ENCODE measurements at places on chromosomes 1 and 21. TPM values are rescaled to one million over a fixed set of nuclear protein-coding genes. Genes with fewer than 3 reads are reported as not detected.
A peak's percentile ranks its signal among the peaks of the same experiment; 100 is the strongest.

Gene PTGS2
- total RNA-seq, result 0.09 TPM

Gene NOTCH2
- total RNA-seq, result 32.4 TPM

Gene PODN
- total RNA-seq, result 2.8 TPM

Gene OR2L5
- not detected for total RNA-seq

- H3K4me3 ChIP-seq, result peak overlapping the region; percentile 43
- no peak for DNase-seq
- no peaks in the 10 kb centered on the region for H3K36me3 ChIP-seq
- peak overlapping the region; percentile 87 for H3K27ac ChIP-seq
- peaks cover 23% of the 10 kb centered on the region for H3K4me1 ChIP-seq
- H3K27me3 ChIP-seq, result no peaks in the 10 kb centered on the region
Observed at GRCh38 chr1:99646868-99647267, 955 bp downstream of the PALMD start.

GRCh38 chr1:231862611-231863010 lies 236.0 kb downstream of the DISC1 start:
- H3K4me3 ChIP-seq, result no peak overlapping the region
- H3K36me3 ChIP-seq, result no peaks in the 10 kb centered on the region
- no peak for DNase-seq

GRCh38 chr1:26945728-26946127 lies 14.5 kb downstream of the KDF1 start:
- peak; percentile 88 for DNase-seq
- peak overlapping the region; percentile 60 for H3K27ac ChIP-seq
- no peaks in the 10 kb centered on the region for H3K27me3 ChIP-seq
- H3K4me3 ChIP-seq, result peak overlapping the region; percentile 32
- H3K36me3 ChIP-seq, result peaks cover 38% of the 10 kb centered on the region
- H3K4me1 ChIP-seq, result peaks cover 71% of the 10 kb centered on the region

DNA sequence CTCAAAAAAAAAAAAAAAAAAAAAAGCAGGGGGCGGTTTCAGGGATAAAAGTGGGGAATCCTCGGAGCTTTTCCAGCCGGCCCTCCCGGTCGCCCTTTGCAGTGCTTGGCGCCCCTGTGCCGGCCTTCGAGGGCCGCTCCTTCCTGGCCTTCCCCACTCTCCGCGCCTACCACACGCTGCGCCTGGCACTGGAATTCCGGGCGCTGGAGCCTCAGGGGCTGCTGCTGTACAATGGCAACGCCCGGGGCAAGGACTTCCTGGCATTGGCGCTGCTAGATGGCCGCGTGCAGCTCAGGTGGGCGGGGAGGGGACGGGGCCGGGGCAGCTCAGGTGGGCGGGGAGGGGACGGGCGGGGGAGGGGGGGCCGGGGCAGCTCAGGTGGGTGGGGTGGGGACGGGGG lies 25.3 kb downstream of the RNF223 start:
- no peaks in the 10 kb centered on the region for H3K27me3 ChIP-seq
- H3K36me3 ChIP-seq, result no peaks in the 10 kb centered on the region
- no peak overlapping the region for H3K4me3 ChIP-seq
- H3K4me1 ChIP-seq, result no peaks in the 10 kb centered on the region
- no peak for DNase-seq

GRCh38 chr1:112304612-112305011 lies 91.4 kb upstream of the CTTNBP2NL start:
- H3K36me3 ChIP-seq, result no peaks in the 10 kb centered on the region
- H3K4me1 ChIP-seq, result no peaks in the 10 kb centered on the region
- H3K4me3 ChIP-seq, result no peak overlapping the region
- no peaks in the 10 kb centered on the region for H3K27me3 ChIP-seq
- no peak for DNase-seq

DNA sequence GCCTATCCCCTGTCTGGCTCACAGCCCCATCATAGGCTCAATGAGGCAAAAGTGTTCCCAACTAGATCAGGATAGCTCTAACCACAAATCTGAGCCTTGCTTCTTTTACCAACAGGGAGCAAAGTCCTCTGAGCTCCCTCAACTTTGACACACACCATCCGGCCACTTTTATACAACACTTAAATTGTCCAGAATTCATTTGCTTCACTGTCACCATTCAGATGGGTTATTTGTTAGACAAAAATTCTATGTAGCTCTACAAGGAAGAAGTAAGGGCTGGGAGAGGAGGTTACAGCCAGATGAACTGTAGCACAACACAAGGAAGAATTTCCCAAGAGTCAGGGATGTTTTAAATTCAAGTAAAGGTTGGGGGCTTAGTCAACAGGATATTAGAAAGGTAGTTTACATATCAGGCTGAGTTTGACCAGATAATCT lies 50.8 kb downstream of the TGFBR3 start:
- no peak overlapping the region for H3K27ac ChIP-seq
- H3K36me3 ChIP-seq, result no peaks in the 10 kb centered on the region
- H3K4me1 ChIP-seq, result peaks cover 3% of the 10 kb centered on the region
- no peak overlapping the region for H3K4me3 ChIP-seq

DNA sequence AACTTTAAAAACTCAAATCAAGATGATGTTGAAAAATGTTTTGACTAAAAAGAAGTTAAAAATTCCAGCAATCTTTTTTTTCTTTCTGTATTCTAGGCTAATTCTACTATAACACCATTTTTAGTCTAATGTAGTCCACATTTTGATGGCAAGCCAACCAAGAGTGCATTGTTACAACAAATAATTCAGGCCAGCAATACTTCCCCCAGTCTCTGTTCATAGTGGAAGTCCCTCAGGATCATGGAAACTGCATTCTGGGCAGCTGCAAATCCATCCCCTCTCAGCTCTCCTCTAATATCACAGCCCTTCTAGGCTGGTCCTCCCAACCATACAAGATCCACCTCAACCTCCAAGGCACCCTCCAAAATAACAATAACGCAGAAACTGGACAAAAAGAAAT lies 7.8 kb upstream of the CD58 start:
- H3K36me3 ChIP-seq, result no peaks in the 10 kb centered on the region
- no peaks in the 10 kb centered on the region for H3K4me1 ChIP-seq
- no peak overlapping the region for H3K27ac ChIP-seq
- no peaks in the 10 kb centered on the region for H3K27me3 ChIP-seq
- DNase-seq, result no peak

- no peak overlapping the region for H3K27ac ChIP-seq
- DNase-seq, result peak; percentile 84
- no peaks in the 10 kb centered on the region for H3K36me3 ChIP-seq
- no peaks in the 10 kb centered on the region for H3K4me1 ChIP-seq
- no peak overlapping the region for H3K4me3 ChIP-seq
Observed at GRCh38 chr1:206935491-206936067, 10.7 kb downstream of the PIGR start.

- H3K36me3 ChIP-seq, result no peaks in the 10 kb centered on the region
- H3K27me3 ChIP-seq, result no peaks in the 10 kb centered on the region
- no peak for DNase-seq
- no peaks in the 10 kb centered on the region for H3K4me1 ChIP-seq
Observed at GRCh38 chr1:5415606-5416005, 576.6 kb downstream of the NPHP4 start.

GRCh38 chr21:27154451-27155129 lies 187.7 kb upstream of the ADAMTS5 start:
- no peaks in the 10 kb centered on the region for H3K36me3 ChIP-seq
- no peak overlapping the region for H3K4me3 ChIP-seq
- H3K4me1 ChIP-seq, result no peaks in the 10 kb centered on the region
- DNase-seq, result no peak

DNA sequence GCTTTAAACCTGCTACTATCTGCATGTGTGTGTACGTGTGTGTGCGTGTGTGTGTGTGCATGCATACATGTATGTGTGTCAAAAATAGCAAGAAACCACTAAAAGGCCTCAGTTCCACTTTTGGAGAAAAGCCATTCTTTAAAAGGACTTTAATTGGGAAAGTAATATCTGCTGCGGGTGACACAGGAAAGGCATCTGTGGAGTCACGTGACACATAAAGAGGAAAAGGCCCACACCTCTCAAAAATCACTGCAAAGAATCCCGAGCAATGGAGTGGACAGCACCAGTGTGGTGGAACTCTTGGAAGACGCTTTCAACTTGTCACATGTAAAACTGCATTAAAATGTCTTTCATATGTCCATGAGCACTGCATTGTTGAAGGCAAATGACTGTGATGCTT lies 63.6 kb downstream of the DSCAM start:
- no peak overlapping the region for H3K27ac ChIP-seq
- no peaks in the 10 kb centered on the region for H3K36me3 ChIP-seq
- H3K27me3 ChIP-seq, result no peaks in the 10 kb centered on the region
- H3K4me3 ChIP-seq, result no peak overlapping the region
- no peaks in the 10 kb centered on the region for H3K4me1 ChIP-seq
- DNase-seq, result no peak

DNA sequence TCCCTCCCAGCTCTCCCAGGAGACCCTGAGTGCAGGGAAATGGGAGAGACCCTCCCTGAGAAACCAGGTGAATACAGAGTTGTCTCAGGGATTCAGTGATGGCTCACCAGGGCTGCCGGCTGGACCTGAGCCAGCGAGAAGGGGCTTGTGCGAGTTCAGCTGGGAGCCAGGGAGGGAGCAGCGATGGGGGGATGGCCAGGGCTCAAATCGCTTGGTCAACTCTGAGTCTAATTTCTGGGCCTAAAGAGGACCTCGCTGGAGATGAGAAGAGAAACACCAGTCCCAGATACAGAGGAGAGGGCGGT lies 6.5 kb downstream of the FCGR2A start:
- H3K27me3 ChIP-seq, result no peaks in the 10 kb centered on the region
- no peak for DNase-seq
- H3K27ac ChIP-seq, result no peak overlapping the region

- no peak for DNase-seq
- H3K27me3 ChIP-seq, result no peaks in the 10 kb centered on the region
- no peak overlapping the region for H3K27ac ChIP-seq
Observed at GRCh38 chr1:176903474-176903873, 261.0 kb downstream of the ASTN1 start.

DNA sequence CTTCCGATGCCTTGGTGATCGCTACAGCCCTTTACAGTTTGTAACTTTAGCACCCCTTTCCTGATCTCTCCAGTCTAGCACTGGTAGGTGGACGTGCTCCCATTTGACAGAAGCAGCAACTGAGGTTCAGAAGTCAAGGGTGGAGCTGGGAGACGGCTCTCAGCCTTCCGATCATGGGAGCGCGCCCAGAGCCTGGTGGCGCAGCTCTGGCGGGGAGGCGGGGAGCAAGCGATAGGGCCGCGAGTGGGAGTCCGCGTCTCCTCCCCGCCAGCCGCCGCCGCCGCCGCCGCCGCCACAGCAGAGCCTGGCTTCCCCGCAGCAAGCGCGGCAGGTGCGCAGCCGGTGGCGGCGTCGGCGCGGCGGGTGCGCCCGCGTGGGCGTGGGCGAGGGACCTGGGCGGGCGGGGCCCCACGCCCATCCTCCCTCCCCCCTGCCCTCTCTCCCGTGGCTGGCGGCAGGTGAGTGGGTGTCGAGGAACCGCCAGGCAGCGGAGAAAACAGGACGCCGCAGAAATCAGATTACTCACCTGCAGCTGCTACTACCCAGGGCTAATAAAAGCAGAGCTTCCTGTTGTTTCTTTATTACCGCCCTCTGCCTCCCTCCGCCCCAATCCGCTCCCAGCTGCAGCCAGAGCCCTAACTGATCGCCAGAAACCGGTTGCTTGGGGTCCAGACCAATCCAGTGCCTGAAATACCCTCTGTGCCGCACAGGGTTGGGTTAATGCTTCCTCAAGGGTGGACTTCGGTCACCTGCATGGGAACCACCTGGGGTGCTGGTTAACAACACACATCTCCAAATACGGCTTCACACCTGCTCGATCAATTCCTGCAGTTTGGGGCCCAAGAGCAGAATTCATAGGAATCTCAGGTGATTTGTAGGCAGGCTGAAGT lies 60.2 kb upstream of the ID3 start:
- no peaks in the 10 kb centered on the region for H3K4me1 ChIP-seq
- H3K4me3 ChIP-seq, result no peak overlapping the region
- peak; percentile 57 for DNase-seq

- H3K27ac ChIP-seq, result no peak overlapping the region
- H3K4me3 ChIP-seq, result no peak overlapping the region
- DNase-seq, result no peak
- H3K27me3 ChIP-seq, result no peaks in the 10 kb centered on the region
- H3K4me1 ChIP-seq, result no peaks in the 10 kb centered on the region
- no peaks in the 10 kb centered on the region for H3K36me3 ChIP-seq
Observed at GRCh38 chr1:180918519-180918918, 5.8 kb downstream of the KIAA1614 start.

- H3K36me3 ChIP-seq, result no peaks in the 10 kb centered on the region
- H3K27me3 ChIP-seq, result no peaks in the 10 kb centered on the region
- no peaks in the 10 kb centered on the region for H3K4me1 ChIP-seq
- DNase-seq, result no peak
- H3K4me3 ChIP-seq, result no peak overlapping the region
Observed at GRCh38 chr1:95352767-95353166, 118.8 kb downstream of the RWDD3 start.

- H3K27me3 ChIP-seq, result no peaks in the 10 kb centered on the region
- no peak for DNase-seq
- no peaks in the 10 kb centered on the region for H3K36me3 ChIP-seq
- no peak overlapping the region for H3K27ac ChIP-seq
- no peaks in the 10 kb centered on the region for H3K4me1 ChIP-seq
Observed at GRCh38 chr21:30349572-30349971, 1.2 kb upstream of the KRTAP23-1 start.

- DNase-seq, result no peak
- no peak overlapping the region for H3K4me3 ChIP-seq
- no peak overlapping the region for H3K27ac ChIP-seq
- no peaks in the 10 kb centered on the region for H3K27me3 ChIP-seq
- no peaks in the 10 kb centered on the region for H3K36me3 ChIP-seq
- H3K4me1 ChIP-seq, result peaks cover 39% of the 10 kb centered on the region
Observed at GRCh38 chr1:25774921-25775771, 24.8 kb upstream of the SELENON start.

DNA sequence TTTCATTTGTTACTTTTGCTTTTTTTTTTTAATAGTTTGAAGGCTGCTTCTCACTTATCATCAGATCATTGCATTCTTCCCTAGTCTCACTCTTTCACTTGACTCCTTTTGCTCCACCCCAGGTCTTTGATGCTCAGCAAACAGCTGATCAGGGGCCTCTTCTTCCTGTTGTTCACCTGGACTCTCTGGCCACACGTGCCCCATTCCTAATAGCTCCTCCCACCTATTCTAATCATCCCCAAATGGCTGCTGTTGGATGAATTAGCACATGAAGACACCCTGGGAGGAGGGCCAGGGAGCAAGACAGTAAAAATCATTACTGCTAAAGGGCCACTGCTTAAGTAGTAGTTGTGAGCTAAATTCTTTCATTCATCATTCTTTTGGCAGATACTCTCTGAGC lies 119.5 kb downstream of the MAB21L3 start:
- H3K4me1 ChIP-seq, result no peaks in the 10 kb centered on the region
- H3K36me3 ChIP-seq, result no peaks in the 10 kb centered on the region
- DNase-seq, result no peak
- H3K27ac ChIP-seq, result no peak overlapping the region
- no peak overlapping the region for H3K4me3 ChIP-seq

DNA sequence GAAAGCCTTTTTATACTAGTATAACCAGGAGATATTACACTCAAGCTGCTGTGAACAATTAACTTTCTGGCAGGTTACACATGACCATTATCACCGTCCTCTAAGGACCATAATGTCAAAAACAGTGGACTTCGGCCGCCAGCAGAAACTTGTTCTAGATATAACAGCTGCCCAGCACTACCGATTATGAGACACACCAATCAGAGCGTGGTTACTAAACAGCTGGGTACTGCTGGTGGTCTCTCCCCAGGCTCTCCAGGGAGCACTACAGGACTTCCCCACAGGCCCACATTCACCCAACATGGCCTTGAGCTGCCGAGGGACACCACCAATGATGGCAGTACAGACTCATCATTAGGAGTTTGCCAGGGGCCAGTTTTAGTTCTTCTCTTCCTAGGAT lies 57.9 kb upstream of the CTBS start:
- no peaks in the 10 kb centered on the region for H3K4me1 ChIP-seq
- H3K27me3 ChIP-seq, result no peaks in the 10 kb centered on the region
- DNase-seq, result no peak
- no peak overlapping the region for H3K27ac ChIP-seq
